Stimulated activated CD4-positive, alpha-beta T cell treated with anti-CD3 and anti-CD28 coated beads, Interleukin-1b, Interleukin-23, amount 100 ng/mL, for 1 hour (primary cell): ENCODE measurements at places on chromosomes 6 and 20.

DNA sequence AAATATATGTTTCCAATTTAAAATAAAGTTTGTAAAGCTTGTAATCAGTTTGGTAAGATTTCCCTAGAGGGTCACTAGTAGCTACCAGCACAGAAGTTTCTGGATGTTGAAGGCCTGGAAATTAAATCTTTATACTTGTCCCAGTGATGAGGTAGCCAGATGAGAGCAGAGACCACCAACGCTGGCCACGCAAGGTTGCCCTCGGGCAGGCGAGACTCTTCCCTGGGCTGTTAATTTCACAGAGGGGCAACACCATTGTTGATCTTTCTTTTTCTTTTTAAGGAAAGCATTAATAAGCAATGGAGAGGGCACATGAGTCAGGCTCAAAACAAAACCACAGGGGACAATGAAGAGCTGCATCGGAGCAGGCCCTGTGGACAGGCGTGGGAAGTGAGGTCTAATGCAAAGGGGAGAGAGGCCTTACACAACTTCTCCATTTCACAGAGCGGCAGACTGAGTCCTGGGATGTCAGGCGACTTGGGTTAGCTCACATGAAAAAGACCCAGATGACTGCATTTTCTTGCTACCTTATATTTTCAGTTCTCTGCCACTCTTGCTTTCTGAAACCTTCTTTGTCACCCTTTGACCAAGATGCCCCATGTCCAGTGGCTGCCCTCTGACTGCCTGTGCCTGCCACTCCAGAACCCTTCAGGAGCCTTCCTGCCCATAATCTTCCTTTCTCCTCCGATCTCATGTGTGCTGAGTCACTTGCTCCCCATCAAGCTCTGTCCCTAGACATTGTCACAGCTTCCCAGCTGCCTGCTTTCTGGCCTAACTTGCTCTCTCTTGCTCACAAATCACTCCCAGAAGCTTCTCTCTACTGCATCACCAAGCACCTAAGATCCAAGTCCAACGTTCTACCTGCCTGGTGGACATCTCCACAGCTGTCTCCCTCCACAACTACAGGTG is 107.7 kb upstream of the CDYL start:
- DNase-seq: no peak

DNA sequence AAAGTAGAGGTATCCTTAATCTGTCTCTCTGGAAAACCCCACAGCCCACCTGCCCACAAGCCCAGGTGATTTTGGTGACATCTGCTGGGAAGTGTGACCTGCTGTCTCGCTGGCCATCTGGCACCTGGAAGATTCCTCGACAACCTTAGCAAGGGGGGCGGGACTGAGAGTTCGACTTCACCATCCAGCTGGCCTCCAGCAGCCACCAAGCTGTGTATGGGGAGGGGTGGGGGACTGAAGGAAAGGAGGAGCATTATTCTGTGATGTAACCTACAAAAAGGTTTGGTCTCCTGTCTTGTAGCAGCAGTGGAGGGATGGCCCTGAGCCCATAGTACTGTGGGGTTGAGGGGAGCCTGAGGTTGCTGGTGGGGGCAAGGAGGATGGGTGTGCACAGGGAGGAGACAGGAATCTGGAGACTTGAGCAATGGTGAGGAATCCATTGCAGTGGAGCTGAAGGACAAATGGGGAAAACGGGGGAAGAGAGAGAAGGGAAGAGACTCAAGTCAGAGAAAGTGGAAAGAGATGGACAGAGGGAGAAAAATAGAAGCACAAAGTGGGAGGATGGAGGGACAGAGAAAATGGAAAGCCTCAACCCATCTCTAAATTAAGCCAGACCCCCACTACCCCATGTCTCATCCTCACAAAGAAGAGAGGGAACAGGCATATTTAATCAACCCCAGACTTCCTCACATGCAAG is 4.0 kb downstream of the LY6G6F start:
- no peak for DNase-seq

DNA sequence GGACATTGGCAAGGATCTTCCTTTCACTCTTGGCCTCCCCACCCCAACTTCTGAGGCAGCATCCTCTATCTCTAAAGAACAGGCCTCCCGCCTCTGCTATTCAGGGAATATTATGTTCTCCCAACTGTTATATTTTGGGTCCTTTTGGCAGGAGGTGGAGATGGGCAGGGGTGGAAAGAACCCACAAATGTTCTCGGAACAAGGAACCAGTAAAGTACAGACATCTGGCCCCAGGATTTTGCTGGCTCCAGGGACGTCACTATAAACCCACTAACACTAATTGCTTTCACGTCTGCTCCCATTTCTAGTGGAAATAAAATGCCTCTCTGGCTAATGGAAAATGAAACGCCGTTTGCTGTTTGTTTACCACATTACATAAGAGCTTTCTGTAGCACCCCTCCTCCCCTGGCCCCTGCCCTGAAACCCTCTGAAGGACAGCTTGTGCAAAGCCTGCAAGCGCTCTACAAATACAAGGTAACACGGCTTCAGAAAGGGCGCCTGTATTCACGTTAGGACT is 77.7 kb upstream of the TBC1D7 start:
- no peak for DNase-seq

- no peak for DNase-seq
Observed at GRCh38 chr20:19317237-19318069, 105.0 kb downstream of the SLC24A3 start.

DNA sequence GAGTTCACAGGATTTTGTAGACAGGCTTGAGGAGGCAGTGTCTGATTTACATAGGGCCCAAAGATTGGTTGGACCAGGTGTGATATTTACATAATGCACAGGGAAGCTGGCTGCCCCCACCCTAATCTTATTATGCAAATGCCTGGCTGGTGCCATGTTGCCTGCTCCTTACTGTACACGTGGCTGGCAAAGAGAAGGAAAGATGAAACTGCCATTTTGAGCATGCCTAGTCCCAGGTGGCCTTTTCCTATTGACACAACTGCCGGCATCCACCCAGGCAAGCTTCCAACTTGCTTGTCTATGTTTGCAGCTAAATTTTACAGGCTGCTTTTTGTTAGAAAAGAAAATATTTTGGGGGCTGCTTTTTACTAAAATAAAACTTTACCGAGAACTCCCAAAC is 174.6 kb downstream of the LMBRD1 start:
- DNase-seq: no peak

DNA sequence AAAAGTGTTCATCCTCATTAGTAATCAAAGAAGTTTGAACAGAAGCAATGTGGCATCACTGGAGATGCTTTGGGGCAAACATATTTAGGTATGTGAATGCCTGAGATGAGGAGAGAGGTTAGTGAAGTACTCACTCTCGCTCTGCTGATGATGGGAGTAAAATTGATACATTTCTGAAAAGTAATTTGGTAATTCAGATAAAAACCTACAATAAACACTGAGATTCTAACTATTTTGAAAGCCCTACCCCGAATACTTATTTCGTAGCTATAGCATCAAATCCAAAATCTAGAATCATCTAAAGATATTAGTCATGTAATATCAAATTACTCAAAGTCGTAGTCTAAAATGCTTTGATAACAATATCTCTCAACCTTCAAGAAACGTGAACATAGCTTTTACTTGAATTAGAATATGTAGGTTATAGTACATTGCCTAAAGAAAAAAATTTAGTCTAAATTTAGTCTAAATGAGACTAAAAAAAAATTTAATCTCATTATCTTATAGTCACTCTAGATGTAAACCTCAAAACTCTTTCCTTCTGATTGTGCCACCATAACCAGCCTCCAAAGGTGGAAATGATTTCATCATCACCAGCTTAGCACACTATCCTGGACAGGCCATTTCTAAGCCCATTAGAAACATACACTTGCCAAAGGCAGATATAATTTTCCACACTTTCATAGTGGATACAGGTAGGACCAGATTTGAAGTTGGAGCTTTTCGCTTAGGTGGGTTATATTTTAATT is 232.5 kb upstream of the TAB2 start:
- no peak for DNase-seq
